ENCODE measurements at places on chromosomes 12 and 14.

GRCh38 chr12:5525783-5526367 is 94.0 kb downstream of the NTF3 start:
- DNase-seq: no peak

GRCh38 chr12:9363145-9363544 is 154.9 kb upstream of the PZP start:
- no peak for DNase-seq

DNA sequence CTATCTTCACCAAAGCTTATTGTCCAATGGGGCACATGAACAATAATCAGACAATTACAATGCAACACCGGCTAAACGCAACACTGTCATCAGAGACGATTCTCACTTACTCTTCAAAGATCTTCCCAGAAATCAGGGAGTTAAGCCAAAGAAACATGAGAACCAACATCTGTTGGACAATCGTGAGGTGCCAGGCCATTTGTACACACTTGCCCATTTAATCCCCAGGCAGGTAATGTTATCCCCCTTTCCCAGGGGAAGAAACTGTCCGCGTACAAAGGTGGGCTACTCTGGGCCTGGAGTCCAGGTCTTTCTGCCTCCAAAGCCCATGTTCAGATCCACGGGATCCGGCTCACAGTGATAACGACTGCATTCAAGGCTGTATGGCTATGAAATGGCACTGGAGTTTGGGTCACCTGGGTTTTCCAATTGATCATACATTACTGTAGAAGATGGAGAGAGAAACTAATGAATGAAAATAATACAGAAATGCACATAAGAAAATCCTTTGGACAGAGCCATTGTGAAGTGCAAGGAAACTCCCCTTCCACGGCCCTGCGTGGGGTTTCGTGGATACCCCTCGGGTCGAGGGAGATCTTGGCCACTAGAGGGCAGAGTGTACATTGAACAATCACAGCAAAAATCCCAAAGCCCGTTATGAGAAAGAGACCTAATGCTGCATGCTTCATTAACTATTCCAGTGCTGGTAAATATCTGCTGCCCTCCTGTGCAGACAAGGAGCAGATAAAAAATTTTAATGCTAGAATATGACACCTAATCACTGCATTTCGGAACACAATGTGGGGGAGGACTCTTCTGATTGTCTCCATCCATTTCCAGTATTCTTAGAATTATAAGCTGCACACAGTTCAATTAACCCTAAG is 111.4 kb downstream of the EGLN3 start:
- peak; percentile 76 for DNase-seq

GRCh38 chr14:34436960-34437728 is 24.9 kb downstream of the SPTSSA start:
- no peak for DNase-seq

GRCh38 chr12:110065540-110065939 is 17.2 kb upstream of the C12orf76 start:
- no peak for DNase-seq

DNA sequence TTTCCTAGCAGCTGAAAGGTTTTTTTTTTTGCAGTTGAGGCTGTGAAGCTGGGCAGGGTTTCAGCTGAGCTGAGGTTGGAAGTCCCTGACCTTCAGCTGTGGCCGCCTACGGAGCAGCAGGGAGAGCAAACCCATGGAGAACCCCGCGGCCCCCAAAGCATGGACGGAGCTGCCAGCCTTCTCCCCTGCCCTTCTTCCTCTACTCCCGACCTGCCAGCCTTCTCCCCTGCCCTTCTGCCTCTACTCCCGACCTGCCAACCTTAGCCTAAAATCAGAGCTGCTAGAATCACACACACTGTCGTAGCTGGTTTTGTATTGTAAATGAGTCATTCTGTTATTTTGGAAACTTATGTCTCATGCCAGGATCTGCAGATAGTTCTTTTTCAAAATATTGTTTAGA is 74.6 kb downstream of the PPP2R5C start:
- DNase-seq: peak; percentile 77

DNA sequence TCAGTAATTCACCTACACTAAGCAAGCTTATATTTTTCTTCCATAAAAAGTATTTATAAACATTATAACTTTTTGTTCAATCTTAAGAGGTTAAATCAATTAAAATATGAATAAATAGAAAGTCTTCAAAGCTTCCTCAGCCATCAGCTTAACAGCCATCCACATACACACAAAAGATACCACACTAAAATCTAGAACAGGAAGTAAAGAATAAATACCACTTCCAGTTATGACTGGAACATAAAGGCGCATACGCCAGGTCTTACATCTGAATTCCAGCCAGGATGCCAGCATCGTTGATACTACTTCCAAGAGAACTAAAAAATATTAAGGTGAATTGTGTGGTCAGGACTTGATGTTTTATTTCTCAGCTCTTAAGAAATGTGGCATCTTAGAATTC is 17.0 kb downstream of the SIX1 start:
- DNase-seq: no peak

- no peak for DNase-seq
Observed at GRCh38 chr14:74975059-74975810, 19.8 kb upstream of the PGF start.
